Right ventricle myocardium inferior (tissue), 1 donor: ENCODE measurements at places on chromosomes 6 and 20. TPM values are rescaled to one million over a fixed set of nuclear protein-coding genes. Genes with fewer than 3 reads are reported as not detected.

GRCh38 chr20:58023346-58023745 lies 205.1 kb downstream of the ANKRD60 start:
- no peak for DNase-seq

- no peak for DNase-seq
These were observed 42.4 kb downstream of the HDDC2 start for GRCh38 chr6:125259354-125259736.

DNA sequence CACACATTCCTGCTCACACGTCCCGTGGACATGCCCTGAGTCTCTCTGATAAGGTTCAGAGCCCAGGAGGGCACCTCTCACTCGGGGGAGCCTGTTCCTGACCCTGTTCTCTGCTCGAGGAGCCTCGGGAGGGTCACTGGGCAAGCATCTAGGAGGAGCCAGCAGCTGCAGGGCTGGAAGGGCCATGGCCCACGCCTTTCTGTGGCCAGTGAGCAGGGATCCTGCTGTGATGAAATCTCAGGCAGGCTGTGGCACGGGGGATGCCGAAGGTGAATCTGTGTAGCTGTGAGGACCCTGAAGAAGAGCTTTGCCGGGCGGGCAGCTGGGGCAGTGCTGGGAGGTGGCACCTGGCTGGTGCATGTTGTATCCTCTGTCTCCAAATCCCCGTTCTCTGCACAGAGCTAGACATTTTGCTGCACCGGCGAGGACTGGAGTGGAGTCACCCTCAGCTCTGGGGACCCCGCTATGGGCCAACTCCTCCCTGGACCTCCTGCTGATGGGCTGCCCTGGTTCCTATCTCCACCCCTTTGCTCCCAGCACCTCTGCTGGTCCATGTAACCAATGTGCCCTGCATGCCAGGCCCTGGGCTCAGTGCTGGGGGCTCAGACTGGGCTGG lies 7.1 kb upstream of the NPBWR2 start:
- DNase-seq: no peak

Gene ITPR3
- 8.0 TPM for total RNA-seq

GRCh38 chr20:17688965-17689364 lies 6.9 kb upstream of the RRBP1 start:
- no peak for DNase-seq

DNA sequence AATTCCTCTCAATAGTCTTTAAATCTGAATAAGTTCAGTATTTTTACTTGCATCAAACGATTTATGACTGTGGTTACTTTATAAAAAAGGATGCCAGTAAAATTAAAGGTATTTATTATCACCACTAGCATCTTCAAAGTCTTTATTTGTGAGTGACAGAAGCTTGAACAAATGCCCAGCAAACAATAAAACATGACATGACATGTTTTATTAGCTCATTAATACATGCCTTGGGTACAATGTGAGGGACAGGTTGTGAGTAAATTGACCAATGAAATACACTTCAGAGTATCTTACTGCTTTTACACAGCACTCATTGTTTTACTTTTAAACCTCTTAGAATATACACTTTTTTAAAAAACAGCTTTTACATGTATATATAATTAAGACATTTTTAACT lies 113.4 kb upstream of the BEND3 start:
- no peak for DNase-seq

Gene AIF1
- 22.1 TPM for total RNA-seq

Gene LGSN
- not detected for total RNA-seq

- DNase-seq: no peak
These were observed 119.3 kb downstream of the RNF144B start for GRCh38 chr6:18506382-18507017.

DNA sequence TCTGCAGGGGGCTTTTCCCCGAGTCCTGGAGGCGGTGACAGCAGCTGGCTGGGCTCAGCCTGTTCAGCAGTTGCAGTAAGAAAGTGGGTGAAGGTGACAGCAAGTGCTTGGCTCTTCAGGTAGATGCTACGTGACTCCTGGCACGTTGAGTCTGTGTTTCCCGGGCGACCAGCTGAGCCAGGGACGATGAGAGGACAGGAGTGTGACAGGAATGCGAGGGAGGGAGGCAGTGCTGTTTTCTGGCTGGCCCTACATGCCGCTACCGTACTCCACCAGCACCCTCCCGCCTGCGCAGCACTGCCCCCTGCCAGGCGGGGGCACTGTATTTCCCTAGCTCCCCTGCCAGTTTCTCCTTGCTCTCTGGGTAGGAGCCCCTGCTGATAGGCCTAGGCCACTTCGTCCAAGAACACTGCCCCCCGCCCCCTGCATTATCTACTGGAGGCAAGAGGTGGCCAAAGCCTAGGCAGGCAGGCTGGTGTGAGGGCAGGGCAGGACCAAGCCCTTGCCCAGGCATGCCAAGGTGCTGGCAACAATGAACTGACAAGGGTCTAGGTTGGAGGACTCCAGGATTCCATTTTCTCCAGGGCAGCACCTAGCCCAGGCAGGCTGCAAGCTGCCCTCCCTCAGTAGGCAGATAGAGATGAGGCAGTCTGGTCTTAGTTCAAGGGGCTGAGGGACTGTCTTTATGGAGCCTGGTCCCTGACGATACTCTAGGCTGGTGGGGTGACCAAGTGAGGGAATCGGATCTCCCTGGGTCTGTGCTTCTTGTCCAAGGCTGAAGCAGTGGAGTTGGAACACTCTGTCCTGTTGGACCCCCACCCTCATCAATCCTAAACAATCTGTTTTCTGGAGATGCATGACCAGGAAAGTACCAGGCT lies 19.2 kb downstream of the MRPS18A start:
- DNase-seq: peak; percentile 78

- no peak for DNase-seq
These were observed 12.4 kb upstream of the SIRPB1 start for GRCh38 chr20:1632178-1632577.

DNA sequence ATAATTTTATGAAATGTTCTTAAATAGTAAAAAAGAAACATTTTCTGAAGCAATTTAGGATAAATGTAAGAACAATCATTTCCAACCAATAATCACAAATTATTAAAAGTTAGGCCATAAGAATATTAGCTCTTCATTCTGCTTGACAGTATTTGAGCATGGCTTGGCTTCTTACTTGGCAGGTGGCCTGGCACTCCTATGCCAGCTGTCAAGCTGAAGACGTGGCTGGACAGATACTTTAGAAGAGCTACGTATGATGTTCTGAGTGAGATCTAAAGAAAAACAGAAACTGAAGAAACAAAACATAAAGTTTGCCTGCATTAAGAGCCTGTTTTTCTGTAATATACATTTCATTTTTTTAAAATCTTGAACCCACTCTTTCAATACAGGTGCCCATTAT lies 438.9 kb downstream of the GRIK2 start:
- DNase-seq: peak; percentile 70

DNA sequence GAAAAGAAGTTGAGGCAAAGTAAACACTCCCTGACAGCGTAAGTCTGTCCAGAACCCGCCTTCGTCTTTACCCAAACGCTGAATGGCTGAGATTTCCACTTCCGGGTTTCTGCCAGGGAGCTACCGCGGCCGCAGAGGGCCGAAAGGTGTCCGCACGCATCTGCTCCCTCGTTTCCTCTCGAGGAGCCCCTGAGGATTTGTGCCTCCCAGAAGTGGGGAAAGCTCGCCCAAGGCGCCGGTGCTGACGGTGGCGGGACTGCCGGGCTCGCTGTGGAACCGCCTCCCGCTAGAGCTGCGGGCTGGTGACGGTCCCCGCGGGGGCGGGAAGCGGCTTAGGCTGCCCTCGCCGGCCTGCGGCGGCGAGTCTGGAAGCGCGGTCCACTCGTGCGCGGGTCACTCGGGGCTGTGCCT lies 1760.2 kb upstream of the DEFB115 start:
- no peak for DNase-seq

GRCh38 chr20:1001116-1001515 lies 995 bp downstream of the RSPO4 start:
- no peak for DNase-seq

Gene ROMO1
- 190 TPM for total RNA-seq

DNA sequence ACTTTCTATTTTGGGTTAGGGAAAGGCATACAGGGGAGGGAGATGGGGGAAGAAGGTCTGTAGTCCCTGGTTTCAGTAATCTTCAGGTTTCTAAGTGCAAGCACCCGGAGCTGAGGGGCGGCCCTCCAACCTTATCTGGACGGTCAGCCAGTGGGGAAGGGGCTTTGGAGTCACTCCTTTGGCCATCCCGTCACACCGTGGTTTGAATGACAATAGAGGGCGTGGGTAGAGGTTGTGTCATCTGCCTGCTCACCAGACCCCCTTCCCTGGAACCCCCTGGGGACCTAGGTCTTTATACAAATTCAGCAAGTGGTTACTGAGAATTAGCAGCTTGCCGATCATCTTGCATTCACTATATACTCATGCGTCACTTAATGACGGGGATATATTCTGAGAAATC lies 29.1 kb downstream of the STK35 start:
- no peak for DNase-seq

- DNase-seq: no peak
These were observed 61.4 kb downstream of the CARMIL1 start for GRCh38 chr6:25340431-25341202.

Gene SLC35F1
- total RNA-seq: 5.8 TPM

DNA sequence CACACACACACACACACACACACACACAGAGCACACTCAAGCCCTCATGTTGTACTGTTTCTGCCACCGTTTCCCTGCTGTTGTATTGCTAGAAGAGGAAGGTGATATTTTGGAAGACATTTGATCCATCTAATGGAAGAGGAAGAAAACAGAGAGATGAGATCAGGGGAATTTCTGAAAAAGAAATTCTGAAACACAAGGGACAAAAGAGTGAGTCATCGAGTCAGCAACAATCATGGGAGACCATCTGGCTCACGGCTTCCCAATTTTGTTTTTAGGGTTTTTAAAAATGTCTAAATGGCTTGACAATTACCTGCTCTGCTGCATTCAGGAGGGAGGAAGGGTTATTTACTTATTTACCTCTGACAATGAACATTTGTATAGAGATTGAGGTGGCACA lies 22.0 kb downstream of the SOX4 start:
- DNase-seq: no peak

- DNase-seq: no peak
These were observed 183.6 kb downstream of the UTRN start for GRCh38 chr6:144468709-144469108.

- DNase-seq: no peak
These were observed 82.2 kb downstream of the COL19A1 start for GRCh38 chr6:69948479-69949114.

DNA sequence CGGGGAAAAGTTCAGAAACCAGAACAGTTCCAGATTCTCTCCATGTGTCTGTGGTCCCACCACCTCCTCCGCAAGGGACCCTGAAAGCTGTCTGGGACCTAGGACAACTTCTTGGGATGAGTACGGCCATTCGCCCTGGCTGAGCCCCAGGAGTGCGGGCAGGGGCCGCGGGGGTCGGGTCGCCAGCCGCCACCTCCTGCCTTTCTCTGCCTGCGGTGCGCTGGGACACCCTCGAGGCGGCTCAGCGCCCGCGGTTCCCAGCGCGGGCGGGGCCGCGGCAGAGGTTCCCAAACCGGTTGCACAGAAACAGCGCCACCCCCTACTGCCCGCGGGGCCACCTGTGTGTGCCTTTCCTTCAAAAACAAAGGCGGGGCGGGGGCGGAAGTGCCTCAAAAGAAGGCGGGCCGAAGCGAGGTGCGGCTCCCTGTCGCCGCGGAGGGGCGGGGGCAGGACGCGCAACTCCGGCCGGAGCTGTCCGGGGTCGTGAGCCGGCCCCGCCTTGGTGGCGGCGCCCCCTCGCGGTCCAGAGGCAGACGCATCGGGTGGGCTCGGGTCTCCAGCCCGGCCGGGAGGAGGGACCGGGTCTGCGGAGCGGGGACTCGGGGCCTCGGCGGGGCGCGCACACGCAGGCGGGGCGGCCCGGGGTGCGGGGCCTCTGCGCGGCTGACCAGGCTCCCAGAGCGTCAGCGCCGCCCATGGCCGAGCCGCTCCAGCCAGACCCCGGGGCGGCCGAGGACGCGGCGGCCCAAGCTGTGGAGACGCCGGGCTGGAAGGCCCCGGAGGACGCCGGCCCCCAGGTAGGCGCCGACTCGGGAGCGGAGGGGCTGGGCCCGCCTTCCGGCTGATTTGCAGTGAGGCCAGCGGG lies at the start of gene HEBP2:
Gene HEBP2, plus strand, starts transcription at position 423 of the 865 bp plus-strand sequence. Its CDS starts 273 bp downstream, at position 696.
- DNase-seq: peak; percentile 98
